RPMI8226 (cell line): ENCODE measurements at places on chromosomes 16 and 17.

DNA sequence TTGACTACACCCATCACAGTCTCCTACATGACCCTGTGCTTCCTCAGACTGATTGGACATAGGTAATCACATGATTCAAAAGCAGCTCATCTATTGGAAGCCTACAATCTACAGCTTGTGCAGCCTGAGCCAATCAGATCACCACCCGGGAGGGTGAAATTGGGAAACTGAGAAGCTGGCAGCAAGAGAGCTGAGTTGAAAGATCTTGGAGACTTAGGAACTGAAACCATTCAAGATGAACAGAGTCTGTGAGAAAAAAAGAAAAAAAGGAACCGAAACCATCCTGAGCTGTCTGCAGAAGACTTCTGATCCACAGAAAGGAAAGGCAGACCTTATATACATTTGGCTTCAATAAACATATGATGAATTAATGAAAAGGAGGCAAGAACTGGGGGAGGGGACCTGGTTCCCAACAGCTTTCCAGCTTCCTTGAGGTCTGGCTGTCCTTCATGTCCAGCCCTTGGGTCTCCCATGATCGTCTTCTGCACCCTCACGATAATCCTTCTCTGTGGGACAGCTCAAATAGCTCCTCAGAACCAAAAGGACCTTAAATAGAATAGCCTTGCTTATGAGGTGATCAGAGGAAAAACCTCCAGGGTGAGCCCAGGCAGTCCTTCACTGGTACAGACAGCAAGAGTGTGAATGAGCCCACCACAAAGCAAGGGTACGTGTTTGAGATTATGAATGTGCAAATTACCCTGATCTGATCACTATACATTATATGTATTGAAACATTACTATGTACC lies 32.6 kb downstream of the PLXDC1 start:
- DNase-seq, result peak; percentile 85

GRCh38 chr17:76667786-76668453 lies 24.4 kb upstream of the ST6GALNAC1 start:
- DNase-seq, result no peak

GRCh38 chr16:89297156-89297874 lies 79.8 kb downstream of the ZNF778 start:
- no peak for DNase-seq

- DNase-seq, result no peak
Observed at GRCh38 chr17:63555500-63556156, 5.4 kb downstream of the DCAF7 start.

GRCh38 chr16:56738221-56738620 lies 8.3 kb downstream of the NUP93 start:
- no peak for DNase-seq

GRCh38 chr16:58418601-58419000 lies 26.3 kb downstream of the GINS3 start:
- DNase-seq, result no peak

- DNase-seq, result no peak
Observed at GRCh38 chr17:48597528-48597777, 3.9 kb upstream of the HOXB5 start.

GRCh38 chr16:56413381-56413780 lies 12.0 kb downstream of the AMFR start:
- DNase-seq, result no peak

GRCh38 chr17:21517538-21518293 lies 141.6 kb downstream of the KCNJ12 start:
- DNase-seq, result no peak

DNA sequence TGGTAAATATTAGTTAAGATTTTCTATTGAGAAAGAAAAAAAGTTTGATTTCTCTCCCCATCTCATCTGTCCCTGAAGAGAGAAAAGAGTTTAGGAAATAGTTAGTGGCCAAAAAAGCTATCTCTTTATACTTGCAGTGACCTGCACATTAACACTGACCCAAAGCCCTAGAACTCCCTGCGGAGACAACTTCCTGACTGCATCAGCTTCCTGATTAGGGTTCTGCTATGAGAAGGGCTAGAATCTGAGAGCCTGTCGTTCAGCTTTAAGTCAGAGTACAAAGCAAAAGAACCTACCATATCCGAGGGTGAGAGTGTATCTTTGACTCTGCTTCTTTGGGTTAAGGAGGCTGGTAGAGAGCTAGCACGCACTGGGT lies 24.7 kb downstream of the LIMD2 start:
- DNase-seq, result no peak

GRCh38 chr16:1528921-1529537 lies 4.4 kb upstream of the TMEM204 start:
- no peak for DNase-seq

DNA sequence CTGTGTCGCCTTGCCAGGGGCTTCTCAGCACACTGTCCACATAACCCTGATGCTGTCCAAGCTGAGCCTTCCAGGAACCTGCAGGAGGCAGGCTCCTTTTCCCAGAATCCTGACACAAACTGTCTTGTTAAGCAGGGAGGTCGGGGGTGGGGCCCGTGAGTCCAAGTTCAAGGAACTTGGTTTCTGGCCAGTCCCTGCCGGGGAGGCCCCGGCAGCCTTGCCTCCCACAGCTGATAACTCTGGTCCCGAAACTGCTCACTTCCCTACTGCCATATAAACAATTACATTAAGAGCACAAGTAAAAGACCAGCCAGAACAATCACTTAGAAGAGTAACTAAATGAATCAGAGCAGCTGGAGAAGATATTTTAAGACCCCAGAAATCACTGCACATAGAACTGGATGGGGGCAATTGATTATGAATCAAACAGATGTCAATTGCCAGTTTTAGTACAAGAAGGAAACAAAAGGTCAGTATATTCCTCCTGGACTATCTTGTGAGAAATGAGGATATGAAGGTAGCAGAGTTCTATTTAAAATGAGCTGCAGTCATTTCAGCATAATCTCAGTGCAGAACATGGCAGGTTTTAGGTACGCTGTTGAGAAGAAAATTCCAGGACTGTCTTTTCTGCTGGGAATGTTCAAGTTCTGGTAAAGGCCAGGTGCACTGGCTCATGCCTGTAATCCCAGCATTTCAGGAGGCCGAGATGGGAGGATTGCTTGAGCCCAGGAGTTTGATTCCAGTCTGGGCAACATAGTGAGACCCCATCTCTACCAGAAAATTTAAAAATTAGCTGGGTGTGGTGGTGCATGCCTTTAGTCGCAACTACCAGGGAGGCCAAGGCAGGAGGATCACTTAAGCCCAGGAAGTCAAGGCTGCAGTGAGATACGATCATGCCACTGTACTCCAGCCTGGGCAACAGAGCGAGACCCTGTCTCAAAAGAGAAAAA lies 169.8 kb downstream of the PITPNC1 start:
- DNase-seq, result peak; percentile 59

- no peak for DNase-seq
Observed at GRCh38 chr16:84302111-84302954, 7.7 kb downstream of the WFDC1 start.

GRCh38 chr17:34793231-34793908 lies 167.9 kb downstream of the CCT6B start:
- DNase-seq, result no peak

DNA sequence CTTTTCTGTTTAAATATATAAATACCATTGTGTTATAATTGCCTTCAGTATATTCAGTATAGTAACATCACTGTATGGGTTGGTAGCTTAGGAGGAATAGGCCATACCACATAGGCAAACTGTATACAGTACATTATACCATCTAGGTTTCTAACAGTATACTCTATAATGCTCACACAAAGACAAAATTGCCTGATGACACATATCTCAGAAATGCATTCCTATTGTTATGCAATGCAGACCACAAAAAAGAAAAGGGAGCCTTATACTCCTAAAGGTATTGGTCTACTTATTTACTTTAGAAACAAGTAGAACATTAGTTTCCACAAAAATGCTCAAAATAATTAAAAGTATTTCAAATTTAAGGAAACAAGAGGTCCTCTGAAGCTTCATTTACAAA lies 47.9 kb downstream of the SETD6 start:
- DNase-seq, result no peak

GRCh38 chr16:10984509-10984908 lies 40.1 kb downstream of the CLEC16A start:
- DNase-seq, result no peak

GRCh38 chr17:2982854-2983253 lies 80.6 kb downstream of the OR1D5 start:
- DNase-seq, result no peak

- peak; percentile 69 for DNase-seq
Observed at GRCh38 chr16:79599837-79600637, 500 bp downstream of the MAF start.

GRCh38 chr17:44318077-44318892 lies 6.3 kb downstream of the SLC25A39 start:
- no peak for DNase-seq

- DNase-seq, result no peak
Observed at GRCh38 chr17:19264681-19265080, 27.5 kb downstream of the EPN2 start.

- DNase-seq, result no peak
Observed at GRCh38 chr17:55897301-55897700, 146.4 kb downstream of the PCTP start.

DNA sequence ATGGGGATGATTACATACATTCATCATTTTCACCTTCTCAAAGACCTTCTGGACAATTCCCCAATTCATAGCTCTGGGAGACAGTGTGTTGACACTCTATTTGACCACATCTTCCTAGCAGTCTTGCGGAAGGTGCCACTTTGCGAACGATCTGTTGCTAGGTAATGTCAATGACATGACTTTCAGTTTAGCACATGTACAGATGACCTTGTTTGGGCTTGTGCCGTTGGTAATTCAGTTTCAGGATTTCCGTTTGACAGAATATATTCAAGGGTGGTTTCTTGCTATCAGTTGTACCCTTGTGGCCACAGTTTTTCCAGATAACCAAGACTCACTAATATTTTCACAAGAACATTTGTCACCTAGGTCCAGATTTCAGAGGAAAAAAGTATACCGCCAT lies 478.2 kb downstream of the WWOX start:
- DNase-seq, result no peak

- DNase-seq, result peak; percentile 30
Observed at GRCh38 chr17:78226759-78227454, 4.5 kb upstream of the TMEM235 start.

GRCh38 chr16:69482410-69482991 lies 58.1 kb downstream of the CYB5B start:
- no peak for DNase-seq

DNA sequence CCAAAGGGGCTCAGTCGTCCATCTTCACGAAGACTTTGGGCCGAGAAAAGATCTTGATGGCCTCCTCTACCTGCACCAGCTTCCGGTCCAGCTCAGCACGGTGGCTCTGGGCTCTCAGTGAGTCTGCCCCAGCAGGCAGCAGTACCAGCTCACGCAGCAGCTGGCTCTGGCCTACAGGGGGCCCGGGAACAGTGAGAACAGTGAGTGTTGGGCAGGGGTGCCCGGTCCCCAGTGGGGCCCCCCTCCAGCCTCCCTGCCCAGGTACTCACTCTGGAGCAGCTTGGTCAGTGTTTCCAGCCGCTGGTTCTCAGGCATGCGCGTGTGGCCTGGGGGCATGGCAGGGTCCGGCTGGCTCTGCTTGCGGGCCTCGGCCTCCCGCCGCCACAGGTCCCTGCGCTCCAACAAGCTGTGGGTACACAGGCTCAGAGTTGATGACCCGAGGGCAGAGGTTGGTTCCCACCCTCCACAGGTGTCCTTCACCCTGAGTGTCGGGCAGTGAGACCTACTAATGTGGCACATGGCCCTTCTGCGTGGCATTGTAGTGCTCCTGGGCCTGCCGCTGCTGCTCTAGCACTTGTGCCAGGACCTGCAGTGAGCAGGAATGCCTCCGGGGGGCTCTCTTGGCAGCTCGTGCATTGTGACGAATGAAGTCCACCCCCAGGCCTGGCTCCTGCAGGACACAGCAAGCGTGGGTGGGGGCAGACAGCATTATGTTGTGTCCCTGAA lies 2.6 kb downstream of the PARD6A start:
- DNase-seq, result no peak

- no peak for DNase-seq
Observed at GRCh38 chr16:65254144-65254543, 132.3 kb upstream of the CDH11 start.

DNA sequence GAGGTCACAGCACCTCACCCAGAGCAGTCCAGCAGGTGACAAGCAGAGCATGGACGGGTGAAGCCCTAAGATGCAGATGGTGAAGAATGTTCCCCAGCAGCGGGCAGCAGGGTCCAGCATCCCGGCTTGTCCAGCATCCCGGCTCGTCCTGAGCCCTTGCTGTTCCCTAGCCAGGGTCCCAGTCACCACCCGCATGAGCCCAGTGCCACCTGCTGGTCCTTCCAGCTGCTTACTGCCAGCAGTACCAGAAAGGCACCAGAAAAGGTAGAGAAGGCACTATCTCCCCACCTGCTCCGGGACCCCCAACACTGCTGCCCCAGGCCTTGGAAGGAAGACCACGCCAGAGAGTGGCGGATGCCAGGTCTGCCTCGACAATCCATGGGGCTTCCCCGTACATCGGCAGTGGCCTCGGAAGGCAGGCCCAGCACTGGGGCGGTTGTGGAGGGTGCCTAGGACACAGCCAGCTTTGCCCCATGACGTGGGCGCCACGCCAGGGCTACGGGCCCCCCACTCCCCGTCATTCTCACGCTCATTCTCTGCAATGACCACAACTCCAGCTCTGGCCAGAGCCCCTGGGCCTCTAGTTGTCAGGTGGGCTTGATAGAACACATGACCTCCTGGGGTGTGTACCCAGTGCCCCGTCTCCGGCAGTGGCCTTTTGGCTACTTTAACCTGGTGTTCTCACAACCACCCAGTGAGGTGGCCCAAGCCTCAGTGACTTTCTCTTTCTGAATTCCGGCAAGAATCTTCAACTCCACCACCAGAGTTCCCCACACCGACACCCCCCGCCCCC lies 1.4 kb downstream of the CENPX start:
- DNase-seq, result peak; percentile 76

- peak; percentile 55 for DNase-seq
Observed at GRCh38 chr17:4509401-4509800, 10.7 kb downstream of the SPNS2 start.

DNA sequence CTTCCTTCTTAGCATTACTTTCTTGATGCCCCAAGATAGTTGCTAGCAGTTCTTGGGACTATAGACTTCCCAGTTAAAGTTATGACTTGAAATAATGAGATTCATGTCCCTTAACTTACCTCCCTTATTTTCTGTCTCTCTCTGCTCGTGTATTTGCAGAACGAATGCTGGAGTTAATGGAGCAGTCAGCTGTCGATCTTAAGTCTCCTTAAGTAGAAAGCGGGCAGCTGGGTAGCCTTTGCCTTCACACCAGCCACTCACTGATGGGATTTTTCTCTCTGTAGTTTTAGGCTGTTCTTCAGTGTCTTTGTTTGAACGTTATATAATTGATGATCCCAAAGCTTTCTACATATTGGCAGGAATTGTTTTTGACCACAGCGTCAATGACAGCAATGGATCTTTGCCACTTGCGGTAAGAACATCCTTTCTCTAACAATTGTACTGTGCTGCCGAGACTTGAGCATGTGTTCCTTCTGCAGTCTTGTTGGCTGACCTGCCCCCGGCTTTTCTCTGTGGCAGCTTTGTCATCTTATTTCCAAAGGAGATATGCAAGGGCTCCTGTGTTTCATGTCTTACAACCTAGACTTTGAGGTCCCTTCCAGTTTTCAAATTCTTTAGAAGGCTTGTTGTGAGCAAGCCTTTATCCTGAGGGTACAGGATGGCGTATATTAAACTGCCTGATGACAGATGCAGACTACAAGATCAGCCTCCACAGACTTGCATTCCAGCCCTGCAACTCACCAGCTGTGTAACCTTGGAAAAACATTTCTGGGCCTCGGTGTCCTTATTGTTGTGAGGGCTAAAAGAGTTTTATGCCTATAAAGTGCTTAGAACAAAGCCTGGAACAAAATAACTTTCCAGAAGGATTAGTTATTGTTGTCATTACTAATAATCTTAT lies 25.1 kb upstream of the ABCA3 start:
- DNase-seq, result no peak
